SJSA1 (cell line): ENCODE measurements at places on chromosomes 5 and 9. TPM values are rescaled to one million over a fixed set of nuclear protein-coding genes. Genes with fewer than 3 reads are reported as not detected.

TMEM252 gene
- not detected in 2 replicates for total RNA-seq

DNA sequence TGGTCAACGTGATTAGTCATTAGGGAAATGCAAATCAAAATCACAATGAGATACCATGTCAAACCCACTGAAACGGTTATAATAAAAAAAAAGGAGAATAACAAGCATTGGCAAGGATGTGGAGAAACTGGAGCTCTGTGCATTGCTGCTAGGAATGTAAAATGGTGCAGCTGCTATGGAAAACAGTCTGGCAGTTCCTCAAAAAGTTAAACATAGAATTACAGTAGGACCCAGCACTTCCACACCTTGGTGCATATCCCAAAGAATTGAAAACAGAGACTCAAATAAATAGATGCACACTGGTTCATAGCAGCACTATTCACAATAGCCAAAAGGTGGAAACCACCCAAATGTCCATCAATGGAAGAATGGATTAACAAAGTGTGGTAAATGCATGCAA lies 201.5 kb upstream of the TUT7 start:
- no peak for DNase-seq

- DNase-seq = no peak
These were observed 39.8 kb downstream of the STARD4 start for GRCh38 chr5:111472579-111472978.

DNA sequence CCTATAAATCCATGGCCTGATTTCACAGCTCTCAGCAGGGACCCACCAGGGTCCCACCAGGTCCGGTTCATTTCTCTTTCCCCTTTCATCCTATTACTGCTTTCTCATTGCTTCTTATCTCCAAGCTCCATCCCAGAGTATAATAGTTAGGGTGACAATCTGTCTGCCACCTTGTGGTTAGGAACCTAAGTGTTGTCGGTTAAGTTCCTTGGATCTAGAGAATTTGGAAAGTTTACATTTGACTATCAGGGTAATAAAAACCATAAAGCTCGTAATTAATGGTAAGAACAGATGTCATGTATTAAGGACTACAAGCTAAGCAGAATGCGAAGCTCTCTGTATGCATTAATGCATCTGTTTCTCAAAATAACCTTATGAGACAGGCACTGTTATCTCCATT lies 259.1 kb downstream of the SH3GL2 start:
- no peak for DNase-seq

DNA sequence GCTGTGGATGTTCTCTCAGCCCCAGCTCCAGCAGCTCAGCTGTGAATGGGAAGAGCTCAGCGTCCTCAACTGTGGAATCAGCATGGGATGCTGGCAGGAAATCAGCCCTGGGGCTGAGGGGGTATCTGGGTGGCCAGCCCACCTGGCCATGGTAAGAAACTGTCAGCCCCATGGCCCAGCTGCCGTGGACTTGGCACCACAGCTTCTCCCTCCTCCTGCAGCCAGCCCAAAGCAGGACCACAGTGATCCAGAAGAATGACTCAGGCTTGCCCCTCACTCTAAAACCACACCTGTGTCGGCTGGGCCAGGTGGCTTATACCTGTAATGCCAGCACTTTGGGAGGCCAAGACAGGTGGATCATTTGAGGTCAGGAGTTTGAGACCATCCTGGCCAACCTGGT lies 48.0 kb downstream of the SAR1B start:
- DNase-seq = no peak

GRCh38 chr5:139410993-139411828 lies 7.3 kb upstream of the SPATA24 start:
- DNase-seq = no peak

DNA sequence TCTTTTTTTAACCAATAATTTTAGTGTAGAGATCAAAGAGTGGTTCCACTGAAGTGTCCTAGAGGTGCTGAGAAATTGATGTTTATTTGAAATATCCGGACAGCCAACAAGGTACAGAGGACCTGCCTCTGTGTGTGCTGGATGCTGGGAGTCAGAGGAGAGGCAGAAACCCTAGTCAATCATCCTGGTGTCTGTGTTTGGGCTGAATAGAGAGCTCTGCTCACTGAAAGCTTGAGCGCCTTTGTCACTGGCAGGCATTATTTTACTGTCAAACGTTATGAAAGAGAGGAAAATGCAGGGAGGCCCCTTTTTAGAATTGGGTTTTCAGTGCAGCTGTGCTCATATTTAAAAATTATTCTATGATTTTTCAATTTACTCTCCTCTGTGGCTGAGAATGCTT lies 480.3 kb upstream of the TYRP1 start:
- no peak for DNase-seq

DNA sequence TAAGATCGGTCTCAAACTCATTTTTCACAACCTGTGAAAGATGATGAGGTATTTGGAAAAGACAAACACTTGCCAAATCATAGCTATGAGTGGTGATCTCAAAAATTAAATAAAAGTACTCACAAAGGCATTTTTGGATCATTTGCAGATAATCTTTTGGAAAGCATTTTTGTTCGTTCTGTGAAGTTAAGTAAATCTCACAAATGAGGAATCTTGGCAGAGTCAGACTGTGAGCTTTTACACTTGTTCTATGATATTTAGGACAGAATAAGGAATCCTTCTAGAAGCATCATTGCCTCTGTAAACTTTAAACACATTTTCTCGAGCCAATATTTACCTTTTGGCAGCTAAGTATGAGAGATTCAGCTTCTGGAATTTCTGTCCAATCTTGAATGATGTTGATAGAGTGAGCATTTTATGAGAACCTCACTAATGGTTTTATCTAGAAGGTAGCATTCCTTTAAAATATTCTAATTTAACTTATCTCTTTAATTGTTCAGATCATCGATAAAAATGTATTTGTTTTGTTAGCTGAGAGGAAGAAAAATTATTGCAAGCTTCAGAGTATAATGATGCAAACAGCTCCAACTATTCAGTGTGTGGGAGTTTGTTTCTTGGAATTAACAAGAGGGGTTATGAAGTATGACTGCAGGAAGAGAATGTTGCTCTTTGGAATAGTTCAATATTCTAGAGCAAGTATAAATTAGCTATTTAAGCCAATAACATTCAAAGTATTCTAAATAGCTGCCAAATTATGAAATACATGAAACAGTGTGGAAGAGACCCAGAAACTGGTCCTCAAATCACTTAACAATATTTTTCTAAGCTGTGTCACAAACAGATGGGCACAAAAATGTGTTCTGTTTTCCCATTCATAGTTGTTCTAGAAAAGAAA lies 48.6 kb upstream of the SLCO6A1 start:
- no peak for DNase-seq

GRCh38 chr5:154698763-154699162 lies 56.4 kb upstream of the LARP1 start:
- DNase-seq = no peak

DNA sequence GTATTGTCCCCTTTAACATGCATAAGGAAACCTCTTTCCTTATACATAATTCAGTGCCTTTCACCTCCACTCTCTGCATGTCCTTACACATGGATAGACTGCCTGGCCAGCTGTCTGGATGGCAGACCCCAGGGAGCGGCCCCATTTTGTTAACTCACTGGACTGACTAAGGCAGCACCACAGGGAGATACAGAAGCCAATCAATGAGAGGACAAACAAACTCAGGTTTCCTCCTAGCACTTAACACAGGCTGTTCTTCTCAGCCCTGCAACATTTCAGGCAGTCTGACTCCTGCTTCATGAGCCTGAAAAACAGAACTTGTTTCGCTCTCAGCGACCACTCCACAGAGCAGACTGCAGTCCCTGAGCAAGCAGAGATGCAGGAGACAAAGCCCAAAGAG lies 135.4 kb upstream of the RASEF start:
- no peak for DNase-seq

NRG2 gene
- not detected in 2 replicates for total RNA-seq

DNA sequence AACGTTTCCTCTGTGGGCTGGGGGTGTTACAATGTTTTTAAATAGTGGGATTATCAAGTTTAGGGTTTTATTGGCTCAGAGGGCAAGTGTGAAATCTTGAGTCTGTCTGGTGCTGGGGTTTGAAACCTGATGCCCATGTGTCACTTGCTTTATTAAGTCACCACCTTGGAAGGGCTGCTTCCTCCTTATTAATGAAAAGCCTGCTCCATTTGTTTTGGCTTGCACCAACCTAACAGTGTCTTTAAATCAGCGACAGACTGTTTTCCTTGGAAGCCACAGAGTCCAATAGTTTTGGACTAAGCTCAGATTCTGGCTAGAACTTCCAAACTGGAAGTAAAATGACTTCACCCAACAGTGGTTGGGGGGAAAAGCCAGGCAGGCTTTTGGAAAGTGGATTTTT lies 10.7 kb upstream of the PALM2AKAP2 start:
- DNase-seq = no peak

PAX5 gene
- total RNA-seq = 0.09 TPM in 1 of 2 replicates, not detected in the other

- no peak for DNase-seq
These were observed 33.1 kb downstream of the ZCCHC9 start for GRCh38 chr5:81334304-81335061.

DNA sequence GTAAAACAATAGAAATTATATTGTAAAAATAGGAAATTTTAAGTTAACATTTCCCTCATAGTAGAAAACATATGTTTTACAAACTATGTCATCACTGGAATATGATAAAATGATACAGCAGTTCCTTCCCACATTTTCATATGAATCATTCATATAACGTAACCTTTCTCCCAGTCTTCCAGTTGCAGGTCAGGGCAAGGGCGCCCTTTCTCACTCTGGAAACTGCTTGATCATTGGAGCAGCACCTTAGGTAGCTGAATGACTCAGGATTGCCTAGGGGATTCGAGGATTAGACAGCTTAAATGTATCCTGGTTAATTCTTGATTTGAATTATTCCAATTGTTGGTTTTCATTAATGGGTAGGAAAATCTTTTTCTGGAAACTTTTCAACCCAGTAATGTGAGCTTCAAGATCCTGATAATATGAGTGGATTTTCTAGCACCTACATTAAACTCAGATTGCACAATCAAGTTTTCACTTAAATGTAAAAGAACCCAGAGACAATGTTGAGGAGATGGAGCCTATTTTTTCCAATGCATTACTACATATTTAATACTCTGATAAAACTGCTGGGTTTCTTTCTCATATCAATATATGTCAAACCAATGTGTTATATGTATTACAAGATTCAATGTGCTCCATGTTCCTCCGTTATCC lies 32.6 kb upstream of the ANXA1 start:
- DNase-seq = no peak

DNA sequence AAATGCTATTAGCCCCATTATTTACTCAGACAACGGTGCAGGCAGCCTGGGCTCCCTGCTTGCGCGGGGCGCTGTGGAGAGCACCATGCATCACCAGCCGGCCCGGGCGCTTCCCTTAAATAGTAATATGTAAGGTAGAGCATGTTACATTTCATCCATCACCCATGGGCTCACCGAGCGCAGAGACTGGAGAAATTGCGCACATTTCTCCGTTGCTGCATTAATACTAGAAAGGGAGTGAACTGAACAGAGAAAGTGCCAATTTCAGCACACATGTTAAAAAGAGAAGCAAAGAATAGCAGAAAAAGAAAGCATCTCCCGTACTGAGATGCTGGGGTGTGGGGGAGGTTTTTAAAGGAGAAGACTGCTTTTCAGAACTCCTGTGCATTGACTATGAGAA lies 400.3 kb downstream of the ZSWIM6 start:
- DNase-seq = no peak

DNA sequence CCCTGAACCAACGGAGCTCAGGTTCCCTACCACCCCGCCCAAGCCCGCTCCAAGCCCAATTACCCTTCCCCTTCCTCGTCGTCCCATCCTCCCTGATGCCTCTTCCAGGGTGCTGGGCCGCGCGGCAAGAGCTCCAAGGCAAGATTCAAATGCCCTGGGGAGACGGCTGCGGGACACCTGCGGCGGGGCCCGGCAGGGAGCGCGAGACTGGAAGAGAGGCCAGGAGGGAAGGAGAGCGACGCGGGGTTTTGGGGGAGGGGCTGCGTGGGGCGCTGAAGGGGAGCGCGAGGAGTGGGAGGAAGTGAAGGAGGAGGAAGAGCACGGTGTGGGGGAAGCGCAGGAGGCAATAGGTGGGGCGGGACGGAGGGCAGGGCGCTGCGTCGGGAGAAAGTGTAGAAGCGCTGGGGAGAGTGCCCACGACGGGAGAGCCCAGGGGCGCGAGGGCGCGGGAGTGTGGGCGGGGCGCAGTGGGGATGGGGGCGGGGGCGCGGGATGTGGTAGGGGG lies 975 bp upstream of the NXNL2 start:
- DNase-seq = peak; percentile 52

DNA sequence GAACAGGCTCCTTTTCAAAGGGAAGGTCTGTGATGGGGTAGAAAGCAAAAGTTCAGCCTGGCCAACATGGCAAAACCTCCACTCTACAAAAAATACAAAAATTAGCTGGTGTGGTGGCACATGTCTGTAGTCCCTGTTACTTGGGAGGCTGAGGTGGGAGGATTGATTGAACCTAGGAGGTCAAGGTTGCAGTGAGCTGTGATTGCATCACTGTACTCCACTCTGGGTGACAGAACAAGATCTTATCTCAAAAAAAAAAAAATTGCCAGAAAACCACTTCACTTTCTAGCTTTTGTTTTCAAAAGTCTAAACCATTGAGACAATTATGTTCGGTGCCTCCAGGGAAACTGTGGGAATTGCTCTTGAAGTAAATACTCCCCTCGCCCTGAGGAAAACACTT lies 43.5 kb downstream of the S100Z start:
- no peak for DNase-seq
